Hematopoietic multipotent progenitor cell treated with erythropoietin and hydrocortisone succinate and interleukin-3 and kit ligand, for 6 days (in vitro differentiated cells): ENCODE measurements at places on chromosomes 16 and 17.

DNA sequence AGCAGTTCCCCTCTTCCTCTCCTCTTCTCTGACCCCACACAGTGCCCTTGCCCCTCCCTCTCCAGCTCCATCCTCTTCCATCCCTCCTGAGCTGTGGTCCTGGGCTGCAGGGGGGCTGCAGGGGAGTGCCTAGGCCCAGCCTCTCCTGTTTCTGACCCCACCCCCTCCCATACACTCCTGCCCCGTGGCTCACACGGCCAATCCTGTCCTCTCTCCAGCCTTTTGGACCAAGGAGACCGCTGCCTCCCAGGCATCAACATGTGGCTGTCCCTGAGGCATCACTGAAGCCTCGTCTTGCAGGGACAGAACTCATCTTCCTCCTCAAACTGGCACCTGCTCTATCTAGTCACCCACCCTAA lies 6.7 kb downstream of the CLUH start:
- DNase-seq, result no peak

DNA sequence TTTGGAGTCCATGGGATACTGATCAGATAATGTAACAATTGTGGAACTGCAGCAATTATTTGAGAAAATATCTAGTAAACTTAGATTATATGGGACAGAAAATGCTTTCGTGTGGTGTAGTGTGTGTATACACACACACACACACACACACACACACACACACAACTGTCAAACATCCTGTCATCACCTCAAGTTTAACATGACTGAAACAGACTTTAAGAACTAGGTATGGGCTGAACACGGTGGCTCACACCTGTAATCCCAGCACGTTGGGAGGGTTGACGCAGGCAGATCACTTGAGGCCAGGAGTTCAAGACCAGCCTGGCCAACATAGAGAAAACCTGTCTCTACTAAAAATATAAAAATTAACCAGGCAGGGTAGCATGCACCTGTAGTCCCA lies 544 bp upstream of the EVI2A start:
- no peak for DNase-seq

- peak; percentile 93 for DNase-seq
These were observed 18.5 kb upstream of the NAGLU start for GRCh38 chr17:42517516-42517915.

GRCh38 chr16:70597135-70597835 lies 49.1 kb upstream of the IL34 start:
- no peak for DNase-seq

DNA sequence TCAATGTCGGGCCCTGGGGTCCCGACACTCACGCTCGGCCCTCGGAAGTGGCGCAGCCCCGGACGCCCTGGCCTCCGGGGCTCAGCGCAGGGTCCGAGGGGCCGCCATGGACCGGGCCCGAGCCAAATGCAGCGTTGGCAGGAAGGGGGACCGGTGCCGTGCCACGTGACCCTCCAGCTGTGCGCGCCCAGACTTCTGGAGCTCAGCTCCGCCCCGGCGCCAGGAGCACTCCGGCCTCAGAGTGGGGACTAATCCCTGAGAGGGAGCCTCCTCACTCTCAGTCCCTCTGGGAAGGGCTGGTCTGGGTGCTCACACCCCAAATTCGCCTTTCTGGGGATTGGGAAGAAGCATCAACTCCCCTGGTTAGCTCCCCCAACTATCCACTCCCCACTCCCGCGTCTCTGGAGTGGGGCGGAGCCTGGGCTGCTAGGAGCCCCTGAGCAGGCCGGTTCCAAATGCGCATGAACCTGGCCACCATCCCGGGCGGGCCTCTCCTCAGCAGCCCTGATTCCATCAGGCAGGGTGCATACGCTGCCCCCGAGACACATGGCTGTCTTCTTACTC lies at the start of gene B3GNT9:
B3GNT9 (minus strand) TSS at position 166 of the 564 bp plus-strand sequence. CDS start 513 bp downstream, outside the sequence.
- peak; percentile 63 for DNase-seq

DNA sequence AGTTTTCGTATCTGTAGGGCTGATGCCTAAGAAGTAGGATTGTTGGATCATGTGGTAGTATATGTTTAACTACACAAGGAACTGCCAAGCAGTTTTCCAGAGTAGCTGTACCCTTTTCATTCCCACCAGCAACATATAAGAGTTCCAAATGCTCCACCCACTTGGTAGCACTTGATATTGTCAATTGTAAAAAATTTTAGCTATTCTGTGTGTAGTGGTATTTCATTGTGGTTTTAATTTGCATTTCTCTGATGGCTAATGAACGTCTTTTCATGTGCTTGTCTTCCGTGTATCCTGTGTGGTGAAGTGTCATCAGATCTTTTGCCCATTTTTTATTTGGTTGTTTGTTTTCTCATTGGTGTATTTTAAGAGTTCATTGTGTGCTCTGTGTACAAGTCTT lies 69.7 kb downstream of the TANC2 start:
- no peak for DNase-seq

DNA sequence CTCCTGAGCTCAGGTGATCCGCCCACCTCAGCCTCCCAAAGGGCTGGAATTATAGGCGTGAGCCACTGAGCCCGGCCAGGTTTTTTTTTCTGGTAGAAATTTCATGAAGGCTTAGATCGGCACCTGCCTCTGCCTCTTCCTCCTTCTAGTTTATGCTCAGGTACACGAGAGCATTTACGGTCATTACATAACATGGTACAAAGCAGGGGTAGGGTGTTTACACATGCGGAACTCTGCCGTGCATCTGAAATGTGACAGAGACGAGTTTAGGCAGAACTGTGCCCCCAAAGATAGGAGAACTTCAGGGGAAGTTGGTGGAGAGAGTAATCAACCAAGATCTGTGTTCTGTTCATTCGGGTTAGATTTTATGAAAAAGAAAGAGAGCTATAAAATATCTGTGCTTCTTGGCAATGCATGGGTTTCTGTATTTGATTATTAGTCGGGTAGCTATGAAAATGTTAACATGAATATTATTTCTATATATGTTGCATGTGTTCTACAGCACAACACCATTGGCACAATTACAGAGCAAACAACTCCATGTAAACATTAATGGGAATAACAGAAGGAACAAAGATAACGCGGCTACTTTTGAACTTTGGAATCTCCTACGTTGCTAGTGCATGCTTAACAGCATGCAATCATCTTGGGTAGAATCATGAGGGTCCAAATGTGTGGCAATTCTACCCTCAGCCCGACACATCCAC lies 23.5 kb upstream of the MAP2K6 start:
- DNase-seq, result no peak

DNA sequence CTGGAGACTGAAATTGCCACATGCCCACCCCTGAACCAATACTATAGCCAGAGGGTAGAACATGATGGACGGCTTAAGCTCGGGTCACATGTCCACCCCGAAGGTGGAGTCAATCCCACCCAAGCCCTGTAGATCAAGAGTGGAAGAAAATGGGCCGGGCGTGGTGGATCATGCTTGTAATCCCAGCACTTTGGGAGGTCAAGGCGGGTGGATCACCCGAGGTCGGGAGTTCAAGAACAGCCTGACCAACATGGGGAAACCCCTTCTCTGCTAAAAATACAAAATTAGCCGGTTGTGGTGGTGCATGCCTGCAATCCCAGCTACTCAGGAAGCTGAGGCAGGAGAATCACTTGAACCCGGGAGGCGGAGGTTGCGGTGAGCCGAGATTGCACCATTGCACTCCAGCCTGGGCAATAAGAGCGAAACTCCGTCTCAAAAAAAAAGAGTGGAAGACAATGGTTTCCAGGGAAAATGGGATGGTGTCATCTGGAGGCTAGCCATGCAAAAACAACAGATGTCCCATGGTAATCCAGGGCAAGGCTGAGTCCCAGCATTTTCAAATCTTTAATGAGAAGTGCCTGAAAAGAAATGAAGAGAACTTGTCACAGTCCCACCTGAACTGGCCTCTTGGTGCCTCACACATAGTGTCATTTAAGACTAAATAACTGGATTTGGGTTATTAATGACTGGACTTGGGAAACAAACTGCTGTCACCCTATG lies 30.1 kb downstream of the CD300LF start:
- DNase-seq, result no peak
